MG63 (cell line): ENCODE measurements at places on chromosomes 7 and 10. TPM values are rescaled to one million over a fixed set of nuclear protein-coding genes. Genes with fewer than 3 reads are reported as not detected.

Gene ADAM8
- 0.52 and 1.5 TPM in 2 replicates for total RNA-seq

Gene TES
- 39.1 and 97.0 TPM in 2 replicates for total RNA-seq

Gene TAS2R40
- total RNA-seq: not detected in 2 replicates

Gene ERV3-1
- 3.3 and 3.7 TPM in 2 replicates for total RNA-seq

Gene MYPN
- total RNA-seq: 28.9 and 31.3 TPM in 2 replicates

Gene PDE6C
- total RNA-seq: not detected in 2 replicates

Gene CYP3A4
- not detected in 2 replicates for total RNA-seq

Gene TMEM140
- 0.40 TPM in 1 of 2 replicates, not detected in the other for total RNA-seq

Gene MGMT
- 8.0 and 21.1 TPM in 2 replicates for total RNA-seq

DNA sequence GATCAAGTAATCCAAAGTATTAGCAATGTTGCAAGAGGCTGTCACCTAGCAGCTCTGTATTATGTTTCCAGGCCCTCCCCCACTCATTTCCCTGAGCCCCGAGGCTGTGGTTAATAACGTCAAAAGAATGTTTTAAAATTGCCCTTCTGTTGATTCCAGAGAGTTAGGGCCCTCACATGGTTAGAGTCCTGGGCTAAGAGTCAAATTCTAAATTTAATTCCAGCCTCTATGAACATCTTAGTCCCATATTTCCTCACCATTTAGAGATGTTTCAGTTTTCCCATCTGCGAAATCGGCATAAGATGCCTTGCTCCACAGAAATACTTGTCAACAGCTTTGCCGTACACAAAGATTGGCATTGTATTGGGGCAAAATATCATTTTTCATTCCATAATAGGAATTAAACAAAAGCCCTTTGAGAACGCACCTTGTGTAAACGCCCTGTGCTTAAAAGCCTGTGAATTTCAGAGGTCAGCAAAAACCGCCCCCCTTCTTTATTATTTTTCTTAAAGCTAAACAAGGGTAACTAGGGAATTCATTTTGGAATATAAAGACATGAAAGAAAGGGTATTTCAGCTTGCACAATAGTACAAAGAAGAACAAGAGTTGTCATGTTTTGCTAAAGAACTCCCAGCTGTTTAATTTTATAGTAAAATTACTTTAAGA is 135.8 kb downstream of the ARID5B start:
- peak; percentile 24 for DNase-seq

GRCh38 chr7:31466036-31466435 is 47.9 kb upstream of the ITPRID1 start:
- no peak for DNase-seq

GRCh38 chr7:9945131-9945530 is 1028.5 kb upstream of the PHF14 start:
- no peak for DNase-seq

DNA sequence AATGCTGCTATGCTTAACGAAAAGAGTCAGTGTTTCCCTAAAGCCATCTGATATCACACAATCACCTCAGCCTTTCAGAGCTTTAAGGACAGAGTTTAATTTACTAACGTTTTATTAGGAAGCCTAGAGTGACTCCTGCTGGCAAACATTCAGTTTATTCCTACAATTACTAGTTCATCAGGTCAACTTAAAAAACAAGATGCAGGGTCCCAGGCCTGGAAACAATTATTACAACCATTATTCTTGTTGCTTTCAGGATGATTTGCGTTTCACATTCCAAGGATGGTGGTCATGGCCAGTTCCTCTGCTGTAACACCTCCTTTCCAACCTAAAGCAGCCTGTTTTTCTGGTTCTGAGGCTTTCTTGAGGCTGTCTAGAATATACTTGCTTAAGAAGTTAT is 1.5 kb upstream of the FAM53B start:
- no peak for DNase-seq

DNA sequence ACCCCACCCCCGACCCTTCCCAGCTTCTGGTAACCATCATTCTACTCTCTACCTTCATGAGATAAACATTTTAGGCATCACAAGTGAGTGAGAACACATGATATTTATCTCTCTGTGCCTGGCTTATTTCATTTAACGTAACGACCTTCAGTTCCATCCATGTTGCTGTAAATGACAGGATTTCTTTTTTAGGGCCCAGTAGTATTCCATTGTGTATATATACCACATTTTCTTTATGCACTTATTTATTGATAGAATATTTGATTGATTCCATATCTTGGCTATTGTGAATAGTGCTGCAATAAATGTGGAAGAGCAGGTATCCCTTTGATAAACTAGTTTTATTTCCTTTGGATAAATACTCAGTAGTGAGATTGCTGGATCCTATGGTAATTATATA is 112.7 kb downstream of the CREB5 start:
- DNase-seq: no peak

DNA sequence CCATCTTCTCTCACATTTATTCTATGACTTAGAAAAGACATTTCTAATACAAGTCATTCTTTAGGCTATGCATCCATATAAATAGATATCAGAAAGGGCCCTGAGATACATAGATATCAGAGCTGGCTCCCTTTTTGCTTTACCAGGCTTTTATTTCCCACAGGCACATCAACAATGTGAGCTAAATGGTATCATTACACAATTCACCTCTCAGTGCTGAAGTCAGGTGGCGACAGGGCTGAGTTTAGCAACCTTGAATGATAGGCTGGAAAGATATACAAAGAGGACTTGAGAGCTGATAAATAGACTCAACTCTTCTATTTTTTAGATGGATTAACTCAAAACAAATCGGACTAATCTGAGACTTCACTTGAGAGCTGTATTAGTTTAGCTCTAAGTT is 189.2 kb upstream of the COL1A2 start:
- DNase-seq: no peak

DNA sequence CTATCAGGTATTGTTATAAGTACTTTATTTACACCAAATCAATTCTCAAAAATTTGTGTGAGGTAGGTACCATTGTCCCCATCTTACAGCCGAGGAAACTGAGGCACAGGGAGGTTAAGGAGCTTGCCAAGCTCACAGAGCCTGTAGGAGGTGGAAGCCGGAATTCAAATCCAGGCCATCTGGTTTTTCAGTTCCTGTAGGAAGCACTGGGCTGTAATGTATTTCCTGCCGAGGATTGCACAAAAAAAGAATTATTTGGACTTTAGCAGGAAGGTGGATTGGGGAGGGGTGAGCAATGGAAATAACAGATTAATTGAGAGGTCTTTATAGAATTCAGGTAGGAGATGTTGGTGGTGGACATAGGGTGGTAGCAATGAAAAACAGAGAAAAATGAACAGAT is 315.3 kb upstream of the AUTS2 start:
- no peak for DNase-seq

DNA sequence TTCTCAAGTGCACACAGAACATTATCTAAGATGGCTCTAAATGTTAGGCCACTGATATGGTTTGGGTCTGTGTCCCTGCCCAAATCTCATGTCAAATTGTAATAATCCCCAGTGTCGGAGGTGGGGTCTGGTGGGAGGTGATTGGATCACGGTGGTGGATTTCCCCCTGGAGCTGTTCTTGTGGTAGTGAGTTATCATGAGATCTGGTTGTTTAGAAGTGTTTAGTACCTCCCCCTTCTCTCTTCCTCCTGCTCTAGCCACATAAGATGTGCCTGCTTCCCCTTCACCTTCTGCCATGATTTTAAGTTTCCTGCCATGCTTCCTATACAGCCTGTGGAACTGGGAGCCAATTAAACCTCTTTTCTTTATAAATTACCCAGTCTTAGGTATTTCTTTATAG is 11.2 kb upstream of the GSTK1 start:
- no peak for DNase-seq

DNA sequence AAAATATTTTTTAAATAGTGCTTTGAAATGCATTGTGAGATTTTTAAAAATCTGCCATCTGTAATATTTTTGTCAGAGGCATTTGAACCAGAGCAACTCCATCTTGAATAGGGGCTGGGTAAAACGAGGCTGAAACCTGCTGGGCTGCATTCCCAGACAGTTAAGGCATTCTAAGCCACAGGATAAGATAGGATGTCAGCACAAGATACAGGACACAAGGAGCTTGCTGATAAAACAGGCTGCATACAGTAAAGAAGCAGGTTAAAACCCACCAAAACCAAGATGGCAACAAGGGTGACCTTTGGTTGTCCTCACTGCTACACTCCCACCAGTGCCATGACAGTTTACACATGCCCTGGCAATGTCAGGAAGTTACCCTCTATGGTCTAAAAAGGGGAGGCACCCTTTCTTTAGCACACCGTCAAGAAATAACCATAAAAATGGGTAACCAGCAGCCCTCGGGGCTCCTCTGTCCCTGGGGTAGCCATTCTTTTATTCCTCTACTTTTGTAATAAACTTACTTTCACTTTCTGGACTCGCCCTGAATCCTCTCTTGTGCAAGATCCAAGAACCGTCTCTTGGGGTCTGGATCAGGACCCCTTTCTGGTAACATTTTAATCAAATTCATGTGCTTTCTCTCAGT is 273.7 kb downstream of the SEMA3D start:
- DNase-seq: no peak

DNA sequence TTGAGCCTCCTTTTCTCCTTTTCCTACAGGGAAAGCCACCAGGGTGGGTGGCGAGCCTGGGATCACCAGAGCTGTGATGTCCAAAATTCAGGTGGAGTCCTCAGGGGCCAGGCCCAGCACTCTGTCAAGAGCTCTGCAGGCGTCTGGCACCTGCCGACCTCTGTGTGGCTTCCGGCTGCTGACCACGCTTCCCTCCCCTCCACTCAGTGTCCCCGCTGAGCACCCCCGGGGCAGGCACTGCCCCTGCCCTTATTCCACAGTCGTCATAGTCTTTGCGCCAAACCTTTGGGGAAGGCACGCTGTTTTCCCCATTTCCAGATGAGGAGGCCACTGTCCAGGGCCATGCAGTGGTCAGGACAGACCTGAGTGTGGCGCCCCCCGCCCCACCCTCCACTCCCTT is 7.5 kb downstream of the MTG1 start:
- no peak for DNase-seq

DNA sequence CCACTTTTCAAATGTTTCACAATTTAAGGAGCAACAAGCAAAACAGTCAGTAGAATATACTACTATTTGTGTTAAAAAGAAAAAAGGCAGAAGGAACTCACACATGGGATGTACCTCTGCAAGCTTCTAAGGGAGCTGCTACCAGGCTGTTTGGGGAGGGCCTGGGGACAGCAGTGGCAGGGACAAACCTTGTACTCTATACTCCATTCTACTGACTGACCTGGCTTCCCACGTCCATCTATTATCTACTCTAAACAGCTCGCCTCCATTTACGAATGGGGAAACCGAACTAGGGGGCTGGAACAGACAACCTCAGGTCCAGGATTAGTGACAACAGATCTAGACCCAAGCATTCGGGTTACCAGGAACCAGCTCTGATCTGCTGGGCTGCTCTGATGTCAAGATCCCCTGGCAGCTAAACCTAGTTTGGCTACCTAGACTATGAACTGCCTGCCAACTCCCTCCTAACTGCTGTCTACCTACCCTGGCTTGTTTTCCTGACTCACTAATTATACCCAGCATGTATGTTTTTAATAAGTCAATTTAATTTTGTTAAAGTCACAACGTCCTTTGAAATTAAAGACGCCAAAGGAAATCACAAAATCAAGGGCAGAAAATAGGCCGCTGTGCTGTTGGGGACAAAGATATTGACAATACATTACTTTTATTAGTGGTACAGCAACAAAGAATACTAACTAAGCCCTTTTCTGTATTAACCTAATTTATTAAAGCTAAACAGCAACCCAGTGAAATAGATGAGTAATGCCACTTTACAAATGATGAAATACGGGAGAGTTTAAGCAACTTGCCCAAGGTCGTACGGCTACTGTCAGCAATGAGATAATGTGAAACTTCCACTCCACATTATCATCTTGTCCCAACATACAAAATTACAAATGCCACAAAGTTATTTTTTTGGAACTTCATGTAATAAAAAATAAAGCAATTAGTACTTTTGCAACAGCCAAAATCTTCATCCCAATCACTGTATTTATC is 5.3 kb downstream of the PSAP start:
- no peak for DNase-seq

- DNase-seq: no peak
These were observed 291.1 kb upstream of the IMMP2L start for GRCh38 chr7:111853201-111853990.

- DNase-seq: no peak
These were observed 16.6 kb downstream of the POLR1F start for GRCh38 chr7:19692111-19692828.

- no peak for DNase-seq
These were observed 50.6 kb upstream of the GJD4 start for GRCh38 chr10:35554461-35555056.

DNA sequence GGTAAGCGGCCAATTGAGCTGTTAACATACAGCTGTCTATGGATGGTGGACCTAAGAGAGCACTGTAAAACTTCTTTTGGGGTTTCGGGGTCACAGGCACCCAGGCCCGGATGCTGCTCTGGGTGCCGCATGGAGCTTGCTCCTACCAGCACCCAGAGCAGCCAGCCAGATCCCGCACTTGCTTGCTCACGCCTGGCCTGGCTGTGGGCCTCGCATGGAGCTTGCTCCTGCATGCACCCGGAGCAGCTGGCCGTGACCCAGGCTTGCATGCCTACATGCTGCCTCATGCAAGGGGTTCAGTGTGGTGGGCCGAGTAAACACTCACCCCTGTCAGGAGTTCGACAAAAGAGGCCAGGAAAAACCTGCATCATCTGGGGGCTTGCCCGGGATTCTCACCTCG is 896.9 kb downstream of the SORCS1 start:
- DNase-seq: peak; percentile 10

DNA sequence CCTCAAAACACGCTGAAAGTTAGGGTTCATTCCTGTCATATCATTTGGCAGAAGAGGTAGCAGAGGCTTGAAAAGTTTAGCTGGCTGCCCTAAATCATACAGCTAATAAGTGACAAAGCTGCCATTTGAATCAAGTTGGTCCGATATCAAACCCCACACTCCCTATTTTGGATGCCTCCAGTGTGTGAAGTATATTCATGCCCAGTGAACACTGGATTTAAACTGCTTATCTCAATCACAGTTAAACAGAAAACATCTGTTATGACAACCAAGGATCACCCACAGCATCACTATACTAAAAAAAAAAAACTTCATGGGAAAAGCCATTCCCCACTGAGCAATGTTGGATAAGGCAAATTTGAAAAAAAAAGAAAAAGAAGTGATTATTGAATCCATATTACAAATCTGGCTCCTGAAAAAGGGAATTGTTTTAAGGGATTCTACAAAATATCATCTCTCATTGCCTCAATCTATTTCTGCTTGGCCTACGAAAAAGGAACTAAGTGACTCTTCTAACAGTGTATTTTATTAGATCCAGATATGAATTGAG is 48.3 kb downstream of the ABCB1 start:
- no peak for DNase-seq

GRCh38 chr10:96719850-96720421 is 378 bp downstream of the PIK3AP1 start:
- DNase-seq: no peak

DNA sequence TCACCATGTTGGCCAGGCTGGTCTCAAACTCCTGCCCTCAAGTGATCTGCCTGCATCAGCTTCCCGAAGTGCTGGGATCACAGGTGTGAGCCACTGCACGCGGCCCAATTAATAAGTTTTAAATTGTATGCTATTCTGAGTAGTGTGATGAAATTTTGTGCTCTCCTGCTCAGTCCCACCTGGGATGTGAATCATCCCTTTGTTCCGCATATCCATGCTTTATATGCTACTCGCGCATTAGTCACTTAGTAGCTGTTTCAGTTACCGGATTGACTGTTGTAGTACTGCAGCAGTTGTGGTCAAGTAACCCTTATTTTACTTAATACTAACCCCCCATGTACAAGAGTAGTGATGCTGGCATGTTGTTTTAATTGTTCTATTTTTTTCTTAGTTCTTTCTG is 47.3 kb upstream of the OIT3 start:
- DNase-seq: peak; percentile 9
